ENCODE measurements at places on chromosomes 3 and 15.

- no peaks in the 10 kb centered on the region for H3K36me3 ChIP-seq
- H3K27ac ChIP-seq = no peak overlapping the region
- no peak overlapping the region for H3K4me3 ChIP-seq
- no peaks in the 10 kb centered on the region for H3K4me1 ChIP-seq
These were observed 582.2 kb upstream of the PPP2R3A start for GRCh38 chr3:135383301-135383700.

DNA sequence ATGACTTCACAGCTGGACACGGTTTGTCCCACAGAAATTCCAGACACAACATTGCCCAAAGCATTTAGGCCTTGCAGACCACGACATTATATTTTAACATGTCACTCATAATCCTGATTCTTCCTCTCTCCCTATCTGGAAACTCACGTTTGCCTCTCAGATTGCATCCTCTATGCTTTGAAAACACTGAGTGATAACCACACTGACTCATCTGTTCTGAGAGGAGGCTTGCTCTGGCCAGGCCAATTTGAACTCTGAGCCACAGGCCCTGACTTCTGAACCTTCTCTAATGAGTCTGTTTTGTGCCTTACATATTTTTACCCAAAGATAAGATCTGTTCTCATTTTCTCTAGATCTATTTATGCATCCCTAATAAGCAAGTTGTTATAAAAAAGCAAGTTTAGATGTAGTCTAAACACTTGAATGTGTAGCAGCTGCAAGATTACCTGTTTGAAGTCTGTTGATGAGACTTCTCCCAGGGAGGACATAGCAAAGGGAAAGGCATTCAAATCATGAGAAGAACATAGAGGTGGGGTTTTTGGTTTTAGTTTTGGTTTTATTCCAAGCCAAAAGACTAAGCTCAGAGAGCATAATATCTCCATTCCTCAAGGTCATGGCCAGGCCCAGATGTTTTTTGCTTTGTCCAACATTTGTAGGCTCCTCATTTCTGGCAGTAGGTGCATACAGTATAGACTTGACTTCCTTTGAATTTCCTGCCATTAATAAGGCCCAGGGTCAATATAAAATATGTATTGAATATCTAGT, 234.4 kb upstream of the LRTM1 start:
- no peak for DNase-seq
- no peak overlapping the region for H3K27ac ChIP-seq
- no peaks in the 10 kb centered on the region for H3K27me3 ChIP-seq

GRCh38 chr3:187290503-187290902, 1.0 kb downstream of the MASP1 start:
- no peaks in the 10 kb centered on the region for H3K27me3 ChIP-seq
- no peaks in the 10 kb centered on the region for H3K4me1 ChIP-seq
- H3K27ac ChIP-seq = no peak overlapping the region
- no peaks in the 10 kb centered on the region for H3K36me3 ChIP-seq

DNA sequence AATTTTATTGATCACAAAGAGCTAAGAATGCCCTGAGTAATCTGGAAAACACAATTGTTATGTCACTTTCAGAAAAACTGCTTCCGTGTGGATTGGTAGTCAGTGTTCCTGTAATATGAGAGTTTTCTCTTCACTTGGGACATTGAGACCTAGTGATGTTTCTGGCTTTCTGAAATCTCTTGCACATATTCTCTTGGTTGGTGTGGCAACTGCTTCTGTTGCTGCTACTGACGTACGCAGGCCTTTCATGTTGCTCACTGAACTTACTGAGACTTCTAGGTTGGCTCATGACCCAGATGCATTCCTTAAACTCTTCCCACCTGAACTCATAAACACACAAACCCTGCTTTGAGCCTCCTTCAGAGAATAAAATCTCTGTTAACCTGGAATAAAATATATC, 175.0 kb upstream of the PFN2 start:
- no peak for DNase-seq
- no peaks in the 10 kb centered on the region for H3K27me3 ChIP-seq
- H3K27ac ChIP-seq = no peak overlapping the region
- H3K4me3 ChIP-seq = no peak overlapping the region

Measured in CD8-positive, alpha-beta memory T cell (primary cell).